T1000 (cell line): ENCODE measurements at places on chromosomes 13 and 19.

DNA sequence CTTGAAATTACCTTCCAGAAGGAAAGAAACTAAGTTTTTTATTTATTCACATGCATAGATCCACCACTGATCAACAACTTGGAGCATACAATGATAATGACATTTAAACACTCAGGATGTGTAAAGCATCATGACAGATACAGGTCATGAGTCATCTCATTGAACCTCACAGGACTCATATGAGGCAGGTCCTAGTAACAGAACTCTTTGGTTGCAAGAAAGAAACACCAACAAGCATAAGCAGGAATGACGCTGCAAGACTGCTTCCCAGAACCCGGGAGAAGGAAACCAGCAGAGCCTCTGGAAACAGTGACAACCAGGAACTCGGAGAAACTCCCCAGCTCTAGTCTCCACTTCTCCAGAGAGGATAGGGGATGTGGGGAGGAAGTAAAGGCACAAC is 60.8 kb upstream of the IPO5 start:
- DNase-seq, result peak; percentile 6

DNA sequence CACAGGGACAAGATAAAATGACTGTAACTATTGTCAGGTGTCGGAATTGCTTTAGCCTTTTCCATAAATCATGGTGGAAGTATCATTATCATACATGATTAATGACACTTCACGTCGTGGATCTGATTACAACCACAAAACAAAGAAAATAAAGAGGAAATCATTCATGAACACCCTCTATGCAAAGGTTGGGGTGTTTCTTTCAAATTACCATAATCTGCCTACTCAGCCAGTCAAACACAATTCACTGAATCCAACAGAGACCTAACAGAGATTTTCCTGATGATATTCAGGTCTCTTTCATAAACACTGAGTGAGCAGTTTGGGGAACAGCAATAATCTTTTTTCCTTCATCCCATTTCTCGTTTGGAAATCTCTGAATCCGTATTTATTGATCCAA is 625.6 kb downstream of the DCT start:
- no peak for DNase-seq

DNA sequence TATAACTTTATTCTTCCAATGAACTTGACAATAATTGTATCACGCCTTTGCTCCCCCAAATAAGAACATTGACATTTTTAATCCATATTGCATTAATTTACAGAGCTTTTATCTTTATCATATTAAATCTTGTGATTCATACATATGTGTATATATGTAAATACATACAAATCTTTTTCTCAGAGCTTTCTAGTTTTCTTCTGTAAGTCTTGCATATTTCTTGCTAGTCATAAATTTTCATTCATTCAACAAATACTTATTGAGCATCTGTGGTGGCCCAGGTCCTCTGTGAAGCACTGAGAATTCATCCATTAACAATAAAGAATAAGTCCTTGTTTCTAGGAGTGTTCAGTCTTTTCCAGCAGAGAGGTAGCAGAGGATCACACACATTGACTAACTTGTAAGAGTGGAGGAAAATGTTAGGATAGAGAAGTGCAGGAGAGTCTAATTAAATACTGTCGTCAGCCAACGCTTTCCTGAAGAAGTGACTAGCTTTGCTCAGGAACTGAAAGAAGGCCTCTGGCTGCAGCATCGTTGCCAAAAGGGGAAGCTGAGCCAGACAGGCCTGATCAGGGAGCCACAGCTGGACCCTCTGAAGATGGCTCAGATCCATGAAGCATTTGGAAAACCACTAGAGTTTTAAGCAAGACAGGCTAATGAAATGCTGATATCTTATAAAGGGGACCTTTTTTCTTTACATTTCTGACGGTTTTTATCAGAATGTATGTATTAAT is 38.6 kb upstream of the LAMP1 start:
- no peak for DNase-seq

DNA sequence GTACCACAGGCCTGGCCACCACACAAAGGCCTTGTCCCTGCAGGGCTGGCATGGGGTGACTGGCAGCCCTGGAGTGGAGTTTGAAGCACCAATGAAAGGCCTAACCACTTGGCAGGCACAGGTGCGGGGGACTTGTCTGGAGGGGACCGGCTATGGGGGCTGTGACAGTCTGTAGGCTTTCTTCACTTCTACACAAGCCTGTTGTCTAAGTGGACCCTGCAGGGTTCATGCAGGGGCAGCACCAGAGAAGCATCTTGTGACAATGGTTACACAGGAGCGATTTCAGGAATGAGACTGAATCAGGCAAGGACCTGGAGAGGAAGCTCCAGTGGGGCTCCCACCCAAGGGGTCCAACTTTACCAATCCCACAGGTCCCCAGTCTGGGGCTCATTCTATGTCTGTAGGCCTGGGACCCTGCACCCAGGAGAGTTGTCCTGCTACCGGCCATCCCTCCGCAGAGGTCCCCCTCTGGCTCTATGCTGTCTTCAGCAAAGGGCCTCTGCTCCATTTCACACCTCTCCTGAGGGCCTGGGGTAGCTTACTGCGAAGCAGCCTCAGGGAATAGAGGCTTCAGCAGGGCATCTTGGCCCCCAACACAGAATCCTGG is 2.3 kb upstream of the ZNF837 start:
- DNase-seq, result no peak

DNA sequence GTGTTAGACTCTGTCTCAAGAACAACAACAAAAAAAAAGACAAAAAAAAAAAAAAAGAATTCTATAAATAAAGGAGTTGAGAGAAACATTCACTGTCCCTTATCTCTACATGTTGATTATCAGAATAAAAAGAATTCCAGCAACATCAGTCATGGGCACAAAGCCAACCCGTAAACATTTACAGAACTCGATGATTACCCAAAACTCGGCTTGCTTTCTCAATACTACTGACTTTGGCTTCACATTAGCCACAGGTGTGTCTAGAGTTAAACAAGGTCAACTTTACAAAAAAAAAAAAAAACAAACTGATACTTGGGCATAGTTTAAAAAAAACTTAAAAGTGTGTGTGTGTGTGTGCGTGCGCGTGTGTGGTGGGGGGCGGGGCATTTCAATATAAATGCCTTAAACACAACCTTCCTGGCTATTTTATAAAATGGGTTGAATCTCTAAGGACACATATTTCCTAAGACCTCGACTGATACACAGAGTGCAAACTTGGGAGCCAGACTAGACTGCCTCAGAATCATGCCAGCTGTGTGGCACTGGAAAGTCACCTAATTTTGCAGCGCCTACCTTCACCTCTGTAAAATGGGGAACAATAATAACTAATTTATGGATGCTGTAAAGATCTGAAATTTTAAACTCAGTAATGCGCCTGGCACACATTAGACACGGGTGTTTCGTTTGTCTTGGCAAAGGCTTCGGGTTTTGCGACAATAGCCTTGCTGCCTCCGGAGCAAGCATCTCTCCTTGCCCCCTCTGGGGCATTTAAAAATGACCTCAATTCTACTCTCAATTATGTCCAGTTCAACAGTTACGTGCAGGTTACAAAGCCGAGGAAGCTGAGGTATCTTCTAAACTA is 922 bp downstream of the EBPL start:
- no peak for DNase-seq

DNA sequence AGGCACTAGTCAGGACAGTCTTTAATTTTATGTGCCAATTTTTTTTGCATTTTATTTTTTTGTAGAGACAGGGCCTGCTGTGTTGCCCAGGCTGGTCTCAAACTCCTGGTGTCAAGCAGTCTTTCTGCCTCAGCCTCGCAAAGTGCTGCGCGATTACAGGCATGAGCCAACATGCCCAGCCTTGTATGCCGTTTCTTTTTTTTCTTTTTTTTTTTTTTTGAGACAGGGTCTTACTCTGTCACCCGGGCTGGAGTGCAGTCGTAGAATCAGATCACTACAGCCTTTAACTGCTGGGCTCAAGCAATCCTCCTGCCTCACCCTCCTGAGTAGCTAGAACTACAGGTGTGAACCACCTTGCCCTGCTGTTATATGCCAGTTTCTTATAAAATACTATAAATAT is 26.4 kb downstream of the BORA start:
- no peak for DNase-seq

GRCh38 chr19:7356899-7357627 is 8.3 kb downstream of the ARHGEF18 start:
- no peak for DNase-seq

- no peak for DNase-seq
These were observed 6.5 kb downstream of the LRFN1 start for GRCh38 chr19:39314016-39314728.

- no peak for DNase-seq
These were observed 12.7 kb downstream of the PRKCG start for GRCh38 chr19:53894707-53895106.

DNA sequence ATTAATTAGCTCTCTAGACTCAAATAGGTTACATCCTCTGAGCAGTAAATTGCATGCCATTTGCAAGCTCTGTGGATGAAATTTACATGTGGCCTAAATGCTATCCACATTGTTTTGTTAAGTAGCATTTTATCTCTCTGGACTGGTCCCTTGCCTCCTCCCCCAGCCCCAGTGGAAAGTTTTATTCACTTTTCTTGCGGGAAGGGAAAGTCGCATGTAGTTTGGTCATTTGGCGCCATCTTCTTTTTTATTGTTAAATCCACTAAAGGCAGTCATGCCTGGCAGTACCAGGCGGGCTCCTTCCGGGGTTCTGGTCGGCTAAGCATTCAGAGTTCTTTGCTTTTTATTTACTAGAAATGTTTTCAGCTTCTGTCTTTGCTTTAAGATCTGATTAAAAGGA is 188.7 kb downstream of the TM9SF2 start:
- DNase-seq, result no peak

- DNase-seq, result no peak
These were observed 353 bp downstream of the ENOX1 start for GRCh38 chr13:43786472-43786765.

DNA sequence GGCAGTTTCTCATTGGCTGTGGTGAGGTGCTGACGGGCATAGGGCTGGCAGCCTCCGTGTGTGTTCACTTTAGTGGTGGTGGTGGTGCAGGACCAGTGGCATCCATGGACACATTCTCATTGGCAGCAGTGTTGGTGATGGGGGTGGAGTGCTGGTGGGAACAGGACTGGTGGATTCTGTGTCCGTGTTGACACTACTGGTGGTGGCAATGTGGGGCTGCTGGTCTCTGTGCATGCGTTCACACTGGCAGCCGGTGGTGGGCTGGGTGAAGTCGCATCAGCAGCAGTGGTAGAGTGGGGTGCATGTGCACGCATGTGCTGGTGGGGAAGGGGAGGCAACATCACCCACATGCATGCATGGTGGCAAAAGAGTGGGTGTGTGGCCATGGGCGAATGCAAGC is 1471.4 kb upstream of the PCDH20 start:
- no peak for DNase-seq

DNA sequence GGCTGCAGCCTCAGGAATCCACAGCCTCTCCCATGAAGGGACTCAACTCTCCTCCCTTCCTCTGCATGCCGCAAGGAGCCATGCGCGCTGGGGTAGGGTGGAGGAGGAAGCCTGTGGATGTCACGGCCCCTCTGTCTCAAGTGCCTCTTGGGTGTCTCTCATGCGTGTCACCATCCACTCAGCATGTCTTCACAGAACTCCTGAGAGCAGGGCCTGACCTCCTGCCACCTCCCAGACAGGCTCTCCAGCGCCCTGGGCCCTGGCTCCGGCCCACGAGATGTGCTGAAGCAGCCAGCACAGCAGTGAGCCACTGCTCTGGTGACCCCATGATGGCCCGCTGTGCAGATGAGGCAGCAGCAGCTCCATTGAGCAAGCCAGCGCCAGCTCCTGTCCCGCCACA is 25.9 kb upstream of the SPACA7 start:
- DNase-seq, result no peak

GRCh38 chr19:31149441-31149941 is 199.7 kb downstream of the TSHZ3 start:
- DNase-seq, result no peak

GRCh38 chr19:56538761-56539263 is at the start of gene ZFP28:
ZFP28 (plus strand) TSS chr19:56538948; CDS start chr19:56539019, 71 bp downstream.
- DNase-seq, result no peak

- no peak for DNase-seq
These were observed 114.3 kb upstream of the SERP2 start for GRCh38 chr13:44259045-44260027.

DNA sequence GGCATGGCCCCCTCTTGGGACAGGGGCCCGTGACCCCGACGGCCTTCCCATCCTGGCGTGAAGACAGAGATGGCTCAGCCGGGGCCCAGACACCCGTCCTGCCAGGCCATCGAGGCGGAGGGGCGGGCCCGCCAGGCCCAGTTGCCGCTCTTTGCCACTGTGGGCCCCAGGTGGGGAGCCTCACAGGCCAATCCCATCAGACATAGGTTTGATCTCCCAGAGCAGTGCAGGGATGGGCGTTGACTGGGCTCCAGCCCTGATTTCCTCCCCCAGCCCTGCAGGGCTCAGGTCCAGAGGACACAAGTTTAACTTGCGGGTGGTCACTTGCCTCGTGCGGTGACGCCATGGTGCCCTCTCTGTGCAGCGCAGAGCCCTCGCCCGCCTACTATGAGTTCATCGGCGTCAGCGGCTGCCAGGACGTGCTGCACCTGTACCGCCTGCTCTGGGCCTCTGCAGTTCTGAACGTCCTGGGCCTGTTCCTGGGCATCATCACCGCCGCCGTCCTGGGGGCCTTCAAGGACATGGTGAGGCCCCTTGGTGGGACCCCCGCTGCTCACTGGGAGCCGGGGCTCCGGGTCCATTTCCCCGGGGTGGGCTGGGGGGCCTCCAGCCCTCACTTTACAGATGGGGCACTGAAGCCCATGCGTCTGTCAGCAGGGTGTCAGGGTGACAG is 42.4 kb downstream of the TMEM255B start:
- DNase-seq, result no peak

GRCh38 chr13:99636728-99637353 is 135.6 kb downstream of the TM9SF2 start:
- no peak for DNase-seq

DNA sequence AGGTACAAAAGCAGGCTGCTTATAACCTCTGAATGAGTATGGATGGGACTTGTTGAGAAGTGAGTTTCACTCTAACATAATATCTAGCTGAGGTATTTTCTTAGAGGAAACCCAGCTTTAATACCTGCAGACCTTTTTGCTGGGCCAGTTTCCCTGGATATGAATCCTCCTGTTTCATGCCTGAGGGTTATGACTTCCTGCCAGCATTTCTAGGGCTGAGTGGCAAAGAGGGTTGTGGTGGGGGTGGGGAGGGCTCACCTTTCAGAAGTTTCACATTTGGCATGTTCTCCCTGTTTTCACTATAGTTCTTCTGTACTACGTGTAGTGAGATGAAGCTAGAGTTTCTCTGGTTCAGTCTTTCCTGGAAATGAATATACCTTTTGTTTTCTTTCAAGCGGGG is 73.7 kb downstream of the LACC1 start:
- no peak for DNase-seq

DNA sequence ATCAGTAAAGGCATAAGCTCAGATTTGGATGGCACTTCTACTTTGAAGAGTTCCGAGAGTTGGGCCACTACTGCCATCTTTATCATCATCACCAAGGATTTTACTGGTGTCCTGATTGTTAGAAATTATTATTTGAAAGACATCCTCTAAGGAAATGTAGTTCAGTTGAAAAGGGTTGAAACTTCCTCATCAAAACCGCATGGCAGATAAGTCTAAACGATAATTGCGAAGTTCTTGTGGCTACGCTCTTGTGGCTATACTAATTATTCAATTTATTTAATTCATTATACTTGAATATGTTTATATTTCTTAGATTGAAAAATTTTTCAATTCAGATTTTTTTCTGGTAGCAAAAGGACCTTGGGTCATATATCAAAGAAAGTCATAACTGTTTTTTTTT is 22.4 kb downstream of the TNFRSF19 start:
- DNase-seq, result no peak
